ENCODE measurements at places on chromosomes 11 and 22.

- DNase-seq: no peak
Measured at GRCh38 chr22:32620992-32621391, 146.4 kb downstream of the FBXO7 start.

GRCh38 chr22:49553518-49554295 is 274.0 kb downstream of the BRD1 start:
- DNase-seq: no peak

DNA sequence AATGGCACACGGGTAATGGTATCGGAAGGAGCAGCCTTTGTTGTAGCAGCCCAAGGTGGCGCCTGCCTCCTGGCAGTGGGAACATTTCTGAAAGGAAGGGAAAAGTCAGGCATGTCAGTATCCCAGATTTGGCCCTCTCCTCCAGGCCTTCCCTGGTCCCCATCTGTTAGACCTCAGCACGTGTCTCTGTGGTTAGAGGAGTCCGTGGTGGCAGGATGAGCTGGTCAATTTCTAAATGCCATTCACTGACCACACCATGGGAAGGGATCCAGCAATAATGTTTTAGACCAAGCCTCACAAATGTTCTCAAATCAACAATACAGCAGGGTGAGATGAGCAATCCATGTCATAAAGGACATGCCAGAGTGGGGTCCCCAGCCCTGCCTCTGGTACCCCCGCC is 49.0 kb upstream of the CYP2D6 start:
- DNase-seq: no peak

DNA sequence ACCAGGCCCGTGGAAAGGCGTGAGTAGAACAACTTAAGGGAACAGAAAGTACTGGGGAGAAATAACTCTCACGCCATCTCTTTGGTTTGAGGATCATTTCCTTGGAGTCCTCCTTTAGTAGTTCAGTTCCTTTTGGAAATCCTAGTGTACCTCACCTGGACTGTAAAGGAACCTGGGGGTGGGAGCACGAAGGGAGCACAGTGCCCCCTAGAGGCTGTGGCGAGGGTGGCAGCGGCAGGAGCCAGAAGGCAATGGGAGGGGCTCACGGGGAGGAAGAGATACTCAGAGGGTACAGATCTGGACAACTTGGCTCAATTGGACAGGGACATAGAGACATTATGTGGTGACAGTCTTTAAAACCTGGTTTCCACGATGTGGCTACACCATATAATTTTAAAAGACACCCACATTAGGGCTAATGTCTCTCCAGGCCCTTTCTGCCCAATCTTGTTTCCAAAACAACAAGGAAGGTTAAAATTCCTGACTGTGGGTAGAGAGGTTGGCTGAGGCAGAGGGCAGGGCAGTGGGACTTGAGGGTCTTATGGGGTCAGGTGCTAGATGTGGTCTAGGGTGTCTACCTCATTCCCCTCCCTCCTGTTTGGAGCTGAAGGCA is 87.0 kb downstream of the CSNK2A3 start:
- DNase-seq: peak; percentile 83

- no peak for DNase-seq
Measured at GRCh38 chr11:73866095-73866579, 10.5 kb downstream of the COA4 start.

GRCh38 chr22:37088108-37088605 is 21.4 kb downstream of the TMPRSS6 start:
- DNase-seq: no peak

GRCh38 chr11:64778223-64778472 is 194 bp downstream of the SF1 start:
- DNase-seq: no peak

DNA sequence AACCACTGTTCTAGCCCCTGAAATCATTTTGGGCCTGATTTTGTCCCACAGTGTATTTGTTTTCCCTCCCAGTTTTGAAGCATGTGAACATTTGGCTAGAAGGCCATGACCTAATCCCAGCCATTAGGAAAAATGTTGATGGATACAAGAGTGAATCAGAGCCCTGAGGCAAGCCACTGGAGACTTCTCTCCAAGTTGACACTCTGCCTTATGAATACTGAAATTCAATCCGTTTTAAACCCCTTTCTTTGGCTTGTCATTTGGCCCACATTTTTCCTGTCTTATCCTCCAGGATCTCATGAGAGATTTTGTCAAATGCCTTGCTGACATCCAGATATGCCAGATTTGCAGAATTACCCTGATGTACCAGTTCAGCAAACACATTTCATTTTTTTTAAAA is 158.8 kb downstream of the FAT3 start:
- no peak for DNase-seq

DNA sequence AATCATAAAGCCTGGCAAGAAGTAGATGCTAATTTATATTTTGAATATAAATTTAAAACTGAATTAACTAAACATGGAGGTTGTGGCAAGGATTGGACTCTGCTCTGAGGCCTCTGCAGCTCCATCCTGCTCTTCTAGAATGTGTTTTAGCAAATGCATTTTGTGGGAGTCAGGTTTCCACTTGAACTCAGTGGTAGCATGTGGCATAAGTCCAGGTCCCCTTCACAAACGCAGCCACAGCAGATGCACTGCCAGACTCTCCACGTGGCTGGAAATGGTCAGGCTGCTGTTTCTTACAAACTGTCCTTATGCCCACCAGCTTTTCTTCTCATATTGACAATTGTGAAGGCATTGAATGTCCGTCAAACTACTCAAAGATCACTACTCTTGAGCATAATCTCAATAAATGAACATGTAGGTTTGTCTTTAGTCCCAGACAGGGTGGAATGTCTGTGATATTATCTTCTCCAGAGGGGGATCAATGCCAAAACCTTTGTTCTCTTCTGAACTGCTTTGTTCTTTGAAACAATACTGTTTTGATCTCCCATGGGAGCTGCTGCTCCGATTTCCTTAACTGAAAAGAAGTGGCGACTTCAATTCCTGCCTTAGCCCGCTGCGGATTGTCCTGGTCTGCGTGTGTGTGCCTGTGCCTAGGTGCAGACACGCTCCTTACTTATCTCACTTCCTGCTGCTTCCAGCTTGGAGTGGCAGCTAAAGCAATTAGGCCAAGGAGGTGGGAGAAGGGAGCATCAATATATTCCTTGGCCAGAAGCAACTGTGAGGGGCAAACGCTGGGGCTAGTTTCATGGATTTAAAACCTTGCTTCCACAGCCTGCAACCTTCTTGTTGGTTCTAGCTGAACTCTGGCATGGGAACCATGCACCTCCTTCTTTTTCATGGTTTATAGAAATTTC is 24.2 kb downstream of the EIF4G2 start:
- DNase-seq: no peak

GRCh38 chr11:2521733-2522630 is 77.2 kb downstream of the KCNQ1 start:
- DNase-seq: no peak

- no peak for DNase-seq
Measured at GRCh38 chr22:26239581-26239980, 70.3 kb downstream of the SEZ6L start.
